ENCODE measurements at places on chromosomes 12 and 14. TPM values are rescaled to one million over a fixed set of nuclear protein-coding genes. Genes with fewer than 3 reads are reported as not detected.

Gene KRT81
- not detected for total RNA-seq

Gene DEPDC4
- total RNA-seq = 0.44 TPM

Gene CCDC184
- total RNA-seq = 0.37 TPM

Gene ALX1
- total RNA-seq = not detected

Gene AQP6
- not detected for total RNA-seq

Gene SERPINA1
- 2.4 TPM for total RNA-seq

Gene CD4
- 3.2 TPM for total RNA-seq

Gene LIN7A
- total RNA-seq = 23.3 TPM

GRCh38 chr14:68040633-68041369 lies 221.2 kb downstream of the RAD51B start:
- DNase-seq = no peak

GRCh38 chr12:103043531-103044486 lies 86.3 kb downstream of the ASCL1 start:
- DNase-seq = no peak

DNA sequence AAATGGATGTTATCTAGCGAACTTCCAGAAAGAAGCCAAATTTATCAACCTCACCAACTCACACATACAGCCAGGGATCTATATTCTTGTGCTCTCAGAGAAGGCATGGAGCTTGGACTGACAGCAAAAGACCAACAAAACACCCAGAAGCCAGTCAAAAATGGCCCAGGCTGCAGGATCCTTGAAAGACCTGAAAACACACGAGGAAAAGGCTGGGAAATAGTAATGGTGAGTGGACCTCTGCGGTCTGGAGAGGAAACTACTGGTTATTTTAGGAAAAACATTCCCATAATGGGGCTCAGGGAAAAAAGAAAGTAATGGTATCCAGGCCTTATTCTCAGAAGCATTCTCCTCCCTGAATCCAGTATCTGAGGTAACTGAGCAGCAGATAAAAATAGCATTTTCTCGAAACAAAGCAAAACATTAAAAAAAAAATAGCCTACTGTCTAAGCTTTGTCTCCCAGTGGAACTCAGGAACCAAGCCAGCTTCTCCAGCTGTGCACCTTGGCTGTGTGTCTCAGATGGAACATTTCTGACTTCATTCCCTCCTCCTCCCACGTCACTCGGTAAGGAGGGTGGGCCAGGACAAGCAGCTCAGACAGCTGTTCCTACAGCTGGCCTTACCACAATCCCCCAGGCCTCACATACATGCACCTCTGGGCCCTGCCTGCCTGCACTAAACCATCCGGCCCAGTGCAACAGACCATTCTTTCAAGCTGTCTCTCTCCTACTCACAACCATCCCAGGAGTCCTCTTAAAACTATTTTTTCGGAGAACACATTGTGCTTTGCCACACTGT lies 249.9 kb downstream of the DAD1 start:
- peak; percentile 81 for DNase-seq

- no peak for DNase-seq
Measured at GRCh38 chr14:30389877-30390385, 169.0 kb upstream of the G2E3 start.

GRCh38 chr14:31419179-31419966 lies 977 bp downstream of the HEATR5A start:
- DNase-seq = no peak

GRCh38 chr12:130650131-130650530 lies 66.0 kb downstream of the RIMBP2 start:
- DNase-seq = no peak

DNA sequence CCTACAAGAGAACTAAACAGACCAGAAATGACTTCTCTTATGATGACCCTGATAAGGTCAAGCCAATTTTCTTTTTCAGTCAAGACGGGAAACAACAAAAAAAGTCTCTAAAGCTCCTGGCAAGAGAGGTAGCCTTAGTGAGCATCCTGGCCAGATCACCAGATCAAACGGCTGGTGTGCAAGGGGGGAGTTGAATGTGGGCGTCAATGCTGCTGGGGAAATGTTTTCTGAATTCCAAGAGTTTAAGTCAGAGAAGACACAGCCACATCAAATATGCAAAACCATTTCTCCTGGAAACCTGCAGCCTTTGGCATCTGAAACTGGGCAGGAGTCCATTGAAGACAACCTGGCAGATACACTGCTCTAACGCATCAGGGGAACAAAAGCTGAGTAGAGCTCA lies 16.0 kb upstream of the SELPLG start:
- DNase-seq = no peak

- DNase-seq = no peak
Measured at GRCh38 chr12:91215940-91216454, 33.4 kb upstream of the DCN start.

DNA sequence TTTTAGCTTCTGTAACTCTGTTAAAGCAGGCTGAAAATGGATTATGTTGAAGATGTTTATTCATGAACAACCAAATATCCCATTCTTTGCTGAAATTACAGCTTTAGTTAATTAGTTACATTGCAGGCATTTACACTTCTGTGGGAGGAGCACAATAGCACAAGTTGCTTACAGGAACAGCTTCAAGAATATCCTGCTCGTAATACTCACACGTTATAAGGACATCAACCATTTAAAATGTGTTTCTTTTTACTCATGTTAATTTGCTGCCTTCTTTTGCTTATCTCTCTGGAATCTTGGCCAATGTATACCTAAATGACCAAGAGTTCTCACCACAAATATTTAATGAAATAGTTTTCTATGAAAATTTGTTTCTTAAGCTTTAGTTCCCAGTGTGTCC lies 305.2 kb upstream of the SYT1 start:
- no peak for DNase-seq

GRCh38 chr14:103108749-103109207 lies 14.3 kb downstream of the EXOC3L4 start:
- no peak for DNase-seq

GRCh38 chr14:84029720-84030119 lies 1500.2 kb upstream of the FLRT2 start:
- DNase-seq = no peak

DNA sequence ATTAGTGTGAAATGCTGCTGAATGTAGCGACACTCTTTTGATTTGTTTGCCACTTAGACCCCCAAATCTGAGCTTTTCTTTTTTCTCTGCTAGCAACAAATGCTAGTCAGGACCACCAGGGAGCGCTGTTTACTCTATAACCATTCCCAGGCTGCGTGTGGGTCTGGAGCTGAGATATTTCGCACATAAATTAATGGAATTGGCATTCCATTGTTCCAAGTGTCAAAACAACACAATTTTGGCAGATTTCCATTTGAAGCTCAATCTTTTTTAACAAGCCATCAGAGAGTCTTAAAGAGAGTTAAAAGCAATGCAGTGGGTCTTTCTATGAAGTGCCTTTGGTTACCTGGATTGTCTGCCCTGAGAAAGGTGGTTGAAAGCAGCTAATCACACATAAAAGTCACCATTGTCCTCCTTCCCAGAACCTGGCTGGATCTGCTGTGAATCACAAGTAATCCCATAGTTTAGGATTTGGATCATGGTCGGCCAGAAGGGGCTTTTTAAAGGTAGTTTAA lies 7.4 kb upstream of the TMEM132C start:
- no peak for DNase-seq

DNA sequence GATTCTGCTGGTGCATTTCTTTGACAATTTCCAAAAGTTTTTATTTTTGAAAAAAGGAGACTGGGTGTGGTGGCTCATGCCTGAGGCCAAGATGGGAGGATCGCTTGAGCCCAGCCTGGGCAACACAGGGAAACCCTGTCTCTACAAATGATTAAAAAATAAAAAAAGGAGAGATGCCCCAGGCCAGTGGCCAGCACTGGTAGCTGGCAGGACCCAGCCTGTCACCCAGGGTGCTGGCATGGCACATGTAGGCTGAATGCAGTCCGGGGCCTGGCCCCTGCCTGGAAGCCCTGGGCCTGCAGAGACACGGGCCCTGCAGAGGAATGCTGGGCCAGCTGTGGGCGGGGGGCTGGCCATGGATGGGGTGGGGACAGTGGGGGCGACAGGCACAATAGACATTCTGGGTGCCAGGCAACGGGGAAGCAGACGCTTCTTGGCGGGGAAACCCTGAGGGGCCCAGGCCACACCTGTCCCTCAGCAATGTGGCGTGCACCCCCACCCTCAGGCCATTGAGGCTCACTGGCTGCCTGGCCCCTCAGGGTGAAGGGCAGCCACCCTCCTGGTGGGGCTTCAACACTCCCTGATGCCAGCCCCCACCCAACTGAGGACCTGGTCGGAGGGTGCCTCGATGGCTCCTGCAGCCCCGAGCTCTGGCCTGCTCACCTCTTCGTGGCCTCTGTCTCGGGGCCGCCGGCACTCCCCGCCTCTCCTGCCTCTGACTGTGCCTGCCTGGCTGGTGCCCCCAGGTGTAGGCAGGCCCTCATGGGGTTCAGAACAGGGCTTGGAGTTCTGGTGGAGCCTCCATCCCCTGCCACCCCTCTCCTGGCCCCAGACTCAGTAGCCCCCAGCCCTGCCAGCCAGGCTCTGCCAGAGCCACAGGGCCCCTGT lies 12.1 kb downstream of the TRMT61A start:
- no peak for DNase-seq

- no peak for DNase-seq
Measured at GRCh38 chr14:73216030-73216429, 21.3 kb upstream of the PAPLN start.

DNA sequence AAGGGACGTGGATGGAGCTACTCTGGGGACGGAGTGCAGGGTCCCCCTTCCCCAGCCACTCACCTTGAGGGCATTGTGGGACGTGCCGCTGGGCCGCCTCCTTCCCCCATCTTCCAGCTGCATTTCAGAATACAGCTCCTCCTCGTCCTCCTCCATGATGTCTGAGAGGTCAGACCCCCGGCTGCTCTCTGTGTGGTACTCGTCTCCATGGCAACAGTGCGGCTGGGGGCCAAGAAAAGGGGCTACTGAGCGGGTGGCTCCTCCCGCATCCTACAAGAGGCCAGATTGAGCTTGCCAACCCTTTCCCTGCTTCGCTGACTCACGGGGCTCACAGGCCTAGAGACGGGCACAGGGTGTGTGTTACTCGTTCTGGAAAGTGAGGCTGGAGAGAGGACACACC lies 90.4 kb downstream of the PIWIL1 start:
- DNase-seq = no peak

DNA sequence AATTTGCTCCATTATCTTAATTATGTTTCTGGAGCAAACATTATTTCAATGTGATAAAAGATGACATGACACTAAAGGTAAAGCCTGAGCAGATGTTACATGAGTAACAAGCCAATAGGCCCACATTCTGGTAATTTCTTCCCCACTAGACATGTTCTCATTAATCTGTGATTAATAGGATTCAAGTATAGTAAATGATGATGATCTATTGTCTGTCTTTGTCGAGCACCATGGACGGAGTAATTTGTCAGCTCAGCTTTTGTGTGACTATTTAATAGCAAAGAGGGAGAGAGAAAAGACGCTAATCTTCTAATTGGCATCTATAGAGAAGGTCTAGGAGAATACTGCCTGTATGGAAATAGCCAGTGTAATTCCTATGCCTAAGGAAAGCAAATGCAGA lies 62.2 kb upstream of the INSM2 start:
- no peak for DNase-seq

DNA sequence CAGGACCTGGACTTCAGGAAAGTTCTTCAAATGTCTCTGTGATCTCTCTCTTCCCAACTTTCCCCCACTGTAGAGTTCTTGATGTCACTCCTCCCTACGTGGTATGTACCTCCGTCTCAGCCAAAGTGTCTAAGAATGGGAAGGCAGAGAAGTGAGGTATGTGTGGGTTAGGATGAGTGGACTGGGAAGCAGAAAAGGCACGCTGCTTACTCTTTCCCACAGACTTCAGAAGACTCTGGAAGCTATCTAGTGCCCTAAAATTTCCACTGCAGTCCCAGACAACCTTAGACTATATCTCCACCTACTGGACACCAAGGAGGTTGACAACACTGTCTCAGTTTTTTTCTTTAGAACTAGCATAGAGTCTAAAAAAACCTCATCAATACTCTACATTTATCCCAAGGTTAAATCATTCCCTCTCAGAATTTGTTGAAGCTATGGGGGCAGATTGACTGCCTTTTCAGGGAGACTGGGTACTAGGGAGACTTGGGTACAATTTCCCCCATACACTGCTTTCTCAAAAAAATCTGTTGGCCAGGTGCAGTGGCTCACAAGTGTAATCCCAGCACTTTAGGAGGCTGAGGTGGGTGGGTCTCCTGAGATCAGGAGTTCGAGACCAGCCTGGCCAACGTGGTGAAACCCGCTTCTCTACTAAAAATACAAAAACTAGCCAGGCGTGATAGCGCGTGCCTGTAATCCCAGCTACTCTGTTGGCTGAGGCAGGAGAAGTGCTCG lies 20.6 kb upstream of the ITGA5 start:
- no peak for DNase-seq

DNA sequence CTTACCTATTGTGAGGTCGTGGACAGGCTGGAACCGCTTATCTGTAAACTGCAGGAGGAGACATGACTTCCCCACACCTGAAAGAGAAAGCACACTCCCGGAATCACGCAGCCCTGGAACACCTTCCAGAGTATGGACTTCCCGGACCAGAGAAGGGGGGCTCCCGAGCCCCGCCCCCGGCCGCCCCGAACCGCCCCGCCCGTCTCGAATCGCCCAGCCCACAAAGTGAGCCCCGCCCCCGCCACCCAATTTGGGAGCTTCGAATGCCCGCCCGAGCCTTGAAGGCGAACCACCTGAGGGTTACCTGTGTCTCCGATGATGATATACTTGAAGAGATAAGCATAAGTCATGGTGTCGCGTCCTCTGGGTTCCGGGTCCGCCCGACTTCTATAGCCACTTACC lies 235 bp downstream of the RAB2B start:
- peak; percentile 85 for DNase-seq

DNA sequence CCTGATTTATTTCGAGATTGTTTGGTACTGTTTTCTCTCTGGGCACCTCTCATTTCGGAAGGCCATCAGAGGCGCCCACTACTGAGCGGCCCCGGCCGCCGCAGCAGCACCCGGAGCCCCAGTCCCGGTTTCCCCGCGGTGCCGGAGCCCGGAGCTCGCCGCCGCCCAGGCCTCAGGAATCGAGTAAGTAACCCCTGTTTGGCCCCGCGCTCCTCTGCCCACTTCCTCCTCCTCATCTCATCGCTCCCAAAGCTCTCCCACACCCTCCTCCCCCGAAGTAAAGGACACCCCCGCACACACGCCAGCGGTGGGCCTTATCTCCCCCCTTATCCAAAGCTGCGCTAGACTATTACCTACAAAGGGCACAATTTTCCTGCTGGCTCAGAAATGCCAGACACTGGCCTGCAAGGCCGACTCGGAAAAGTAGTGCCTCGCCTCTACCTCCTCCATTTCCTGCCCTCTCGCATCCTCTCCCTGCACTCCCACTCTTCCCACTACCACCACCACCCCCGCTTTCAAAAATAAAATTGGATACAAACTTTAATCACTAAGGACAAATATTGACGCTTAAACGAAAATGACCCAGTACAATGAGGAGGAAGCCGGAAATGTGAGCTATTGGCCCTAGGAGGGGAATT lies 637 bp upstream of the FOXG1 start:
- DNase-seq = no peak
